HuH-7.5 (cell line): ENCODE measurements at places on chromosomes 7 and 10.

GRCh38 chr7:114874170-114874569, 47.7 kb upstream of the MDFIC start:
- DNase-seq = no peak

GRCh38 chr7:75870557-75871161, 8.2 kb upstream of the RHBDD2 start:
- DNase-seq = no peak

DNA sequence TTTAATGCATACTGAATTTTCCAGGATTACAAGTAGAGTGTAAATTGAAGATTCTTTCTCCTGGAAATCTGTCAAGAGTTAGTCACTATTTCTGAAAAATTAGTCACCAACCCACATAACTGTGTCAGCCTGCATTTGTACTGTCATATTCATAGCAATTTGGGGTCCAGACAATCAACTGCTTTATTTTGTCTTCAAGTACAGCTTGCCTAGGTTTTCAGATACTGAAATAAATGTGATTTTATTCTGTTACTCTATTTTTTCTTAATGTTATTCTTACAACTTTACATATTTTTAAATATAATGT, 55.1 kb downstream of the CUBN start:
- no peak for DNase-seq

DNA sequence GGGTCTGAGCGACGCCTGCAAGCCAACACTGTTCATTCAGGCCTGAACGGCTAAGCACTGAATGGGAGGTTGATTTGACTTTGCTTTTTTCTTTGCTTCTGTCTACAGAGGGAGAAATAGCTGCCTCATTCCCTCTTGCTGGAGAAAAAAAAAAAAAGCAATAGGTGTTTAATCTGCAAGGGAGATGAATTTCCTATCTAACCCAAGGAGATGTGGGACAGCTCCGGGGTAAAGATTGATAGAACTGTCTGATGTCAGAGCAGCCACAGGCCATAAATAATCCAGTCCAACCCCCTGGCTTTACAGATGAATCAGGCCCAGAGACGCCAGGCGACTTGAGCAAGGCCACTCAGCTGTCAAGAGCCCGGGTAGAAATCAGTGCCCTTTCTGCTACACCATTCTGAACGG, 168.0 kb downstream of the ARHGAP12 start:
- DNase-seq = no peak

DNA sequence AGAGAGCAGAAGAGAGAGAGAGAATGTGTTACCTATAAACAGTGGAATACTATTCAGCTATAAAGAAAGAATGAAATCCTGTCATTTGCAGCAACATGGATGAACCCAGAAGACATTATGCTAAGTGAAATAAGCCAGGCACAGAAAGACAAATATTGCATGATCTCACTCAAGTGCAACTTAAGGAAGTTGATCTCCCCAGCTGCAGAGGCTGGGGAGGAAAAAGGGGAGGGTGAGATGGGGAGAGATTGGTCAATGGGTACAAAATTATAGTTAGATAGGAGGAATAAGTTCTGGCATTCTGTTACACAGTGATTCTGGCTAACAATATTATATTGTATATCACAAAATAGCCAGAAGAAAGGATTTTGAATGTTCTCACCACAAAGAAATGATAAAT, 11.2 kb upstream of the JAZF1 start:
- no peak for DNase-seq

- peak; percentile 46 for DNase-seq
Measured at GRCh38 chr7:97835296-97836138, 36.7 kb downstream of the ASNS start.

- no peak for DNase-seq
Measured at GRCh38 chr7:151001546-151001945, 10.7 kb downstream of the NOS3 start.

DNA sequence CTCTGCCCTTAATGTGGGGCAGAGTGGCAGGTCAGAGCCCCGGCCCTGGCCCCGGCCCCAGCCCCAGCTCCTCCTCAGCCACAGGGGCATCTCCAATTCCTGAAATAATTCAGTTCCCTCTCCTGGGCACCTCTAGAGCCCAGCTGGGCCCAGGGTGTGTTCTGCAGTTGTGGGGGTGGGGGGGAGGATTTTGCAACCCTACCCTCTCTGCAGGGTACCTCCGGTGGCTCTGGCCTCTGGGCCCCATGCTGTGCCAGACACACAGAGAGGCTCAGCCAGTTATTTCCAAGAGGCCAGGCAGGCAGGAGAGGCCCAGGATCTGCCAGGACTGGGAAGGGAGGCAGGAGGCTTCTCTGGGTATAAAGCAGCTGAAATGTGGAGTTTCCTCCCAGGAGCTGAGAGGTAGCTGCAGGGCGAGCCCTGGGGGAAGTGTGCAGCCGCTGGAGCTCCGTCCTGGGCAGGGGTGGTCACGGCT, 47.9 kb downstream of the PWWP2B start:
- DNase-seq = no peak

DNA sequence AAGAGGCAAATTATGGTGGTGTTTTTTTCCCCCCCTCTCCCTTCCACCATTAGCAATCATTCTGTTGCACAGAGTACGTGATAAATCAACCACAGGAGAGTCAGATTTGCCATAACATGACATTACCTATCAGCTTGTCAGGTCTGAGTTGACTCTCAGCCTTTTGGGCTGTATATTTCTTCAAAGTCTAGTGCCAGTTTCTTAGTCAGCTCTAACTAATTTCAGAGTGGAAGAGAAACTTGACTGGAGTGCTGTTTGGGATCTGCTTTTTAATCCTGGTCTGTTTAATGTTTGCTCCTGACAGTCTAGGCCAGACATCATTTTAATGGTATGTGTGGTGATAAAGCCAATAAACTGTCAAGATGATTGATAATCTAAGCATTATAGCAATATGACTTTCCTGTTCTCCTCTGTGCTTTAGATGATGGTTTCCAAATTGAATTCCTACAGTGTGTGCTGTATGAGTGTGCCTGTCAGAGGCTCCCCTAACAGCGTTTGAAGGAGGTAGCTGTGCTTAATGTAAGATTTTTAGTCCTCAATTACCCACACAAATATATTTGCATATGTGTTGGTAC, 76.9 kb downstream of the LRMDA start:
- no peak for DNase-seq

DNA sequence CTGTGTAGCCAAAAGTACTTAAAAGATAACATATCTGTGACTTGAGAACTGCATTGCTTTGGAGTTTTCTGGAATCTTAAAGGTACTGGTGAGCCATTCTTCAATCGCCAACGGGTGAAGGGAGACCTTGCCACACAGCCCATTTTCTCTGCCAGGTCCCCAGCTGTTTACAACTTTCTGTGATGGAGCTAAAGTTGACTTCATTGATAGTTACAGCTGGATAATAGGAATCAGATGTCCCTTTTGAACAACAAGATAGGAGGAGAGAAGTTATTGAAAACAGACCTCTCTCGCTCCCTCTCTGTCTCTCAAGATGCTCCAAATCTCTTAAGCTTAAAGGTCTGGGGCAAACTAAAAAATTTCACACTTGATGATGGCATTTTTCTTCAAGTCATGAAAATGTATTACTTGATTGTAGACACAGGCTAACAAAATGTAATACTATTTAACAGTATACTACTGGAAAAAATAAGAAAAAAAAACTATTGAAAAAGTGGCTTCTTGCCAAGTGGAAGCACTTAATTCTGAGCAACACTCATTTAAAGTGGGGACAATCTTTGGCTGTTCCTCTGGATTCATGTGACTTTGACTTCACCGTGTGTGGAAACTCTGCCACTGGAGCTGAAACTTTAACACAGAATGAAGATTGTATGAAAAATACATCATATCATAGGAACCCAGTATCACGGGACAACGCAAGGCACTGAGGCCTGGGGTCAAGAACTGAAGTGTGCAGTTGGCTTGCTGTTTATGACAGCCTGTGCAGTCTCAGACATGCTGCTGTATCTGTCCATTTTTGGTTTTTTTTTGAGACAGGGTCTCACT, 78.4 kb upstream of the AFAP1L2 start:
- DNase-seq = no peak

DNA sequence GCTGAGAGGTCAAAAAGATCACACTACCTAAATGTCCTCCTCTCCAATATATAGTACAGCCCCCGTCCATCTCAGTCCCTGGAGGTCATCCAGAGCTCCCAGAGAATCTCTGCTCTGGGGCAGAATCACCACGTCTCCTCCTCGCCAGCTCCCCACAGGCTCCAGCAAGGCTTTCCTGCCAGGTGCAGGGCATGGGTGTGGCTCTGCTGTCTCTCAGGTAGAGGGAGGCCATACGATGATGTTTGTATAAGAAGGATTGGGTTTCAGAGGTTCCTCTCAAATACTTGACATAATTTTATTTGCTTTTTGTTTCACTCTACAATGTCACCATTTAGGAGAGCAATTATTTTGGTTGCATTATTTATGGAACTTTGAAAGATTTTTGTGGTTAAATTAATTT, 98.3 kb upstream of the PRSS58 start:
- DNase-seq = no peak

DNA sequence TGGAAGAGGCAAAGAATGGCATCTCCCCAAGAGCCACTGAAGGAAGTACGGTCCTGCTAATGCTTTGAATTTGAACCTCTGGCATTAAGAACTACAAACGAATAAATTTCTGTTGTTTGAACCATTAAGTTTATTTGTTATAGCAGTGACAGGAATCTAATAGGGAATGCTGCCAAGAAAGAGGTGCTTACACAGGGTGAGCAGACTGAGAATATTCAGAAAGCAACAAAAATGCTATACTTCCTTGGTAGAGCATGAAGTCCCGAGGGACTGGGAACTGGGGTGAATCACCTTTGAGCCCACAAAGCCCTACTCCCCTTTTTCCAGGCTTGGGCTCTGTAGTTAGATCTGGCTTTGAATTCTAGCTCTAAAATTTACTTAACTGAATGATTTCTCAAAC, 45.0 kb downstream of the PANK1 start:
- DNase-seq = no peak

GRCh38 chr10:69451784-69452251, 553 bp downstream of the TSPAN15 start:
- no peak for DNase-seq

GRCh38 chr10:93287775-93288174, 194.4 kb downstream of the MYOF start:
- DNase-seq = no peak

DNA sequence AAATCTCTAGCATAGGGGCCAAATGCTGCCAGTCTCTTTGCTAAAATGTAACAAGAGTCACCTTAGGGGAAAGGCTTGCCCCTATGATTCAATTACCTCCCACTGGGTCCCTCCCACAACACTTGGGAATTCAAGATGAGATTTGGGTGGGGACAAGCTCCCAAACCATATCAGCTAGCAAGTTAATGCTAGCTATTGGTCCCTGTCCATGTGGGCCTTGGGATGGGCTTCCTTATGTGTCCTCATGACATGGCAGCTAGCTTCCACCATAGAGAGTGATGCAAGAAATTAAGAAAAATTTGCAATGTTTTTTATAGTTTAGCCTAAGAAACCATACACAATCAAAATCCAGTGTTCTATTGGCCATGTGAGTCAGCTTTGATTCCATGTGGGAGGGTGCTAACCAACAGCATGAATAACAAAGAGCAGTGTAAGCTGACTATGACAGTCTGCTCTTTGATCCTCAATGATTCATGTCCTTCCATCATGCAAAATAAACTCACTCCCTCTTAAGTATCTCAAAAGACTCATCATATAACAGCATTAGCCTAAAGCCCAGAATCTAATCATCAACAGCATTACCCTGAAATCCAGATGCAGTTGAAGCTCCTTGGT, 21.7 kb upstream of the ZNF365 start:
- DNase-seq = no peak

- no peak for DNase-seq
Measured at GRCh38 chr10:127398971-127399365, 150.1 kb upstream of the NPS start.

DNA sequence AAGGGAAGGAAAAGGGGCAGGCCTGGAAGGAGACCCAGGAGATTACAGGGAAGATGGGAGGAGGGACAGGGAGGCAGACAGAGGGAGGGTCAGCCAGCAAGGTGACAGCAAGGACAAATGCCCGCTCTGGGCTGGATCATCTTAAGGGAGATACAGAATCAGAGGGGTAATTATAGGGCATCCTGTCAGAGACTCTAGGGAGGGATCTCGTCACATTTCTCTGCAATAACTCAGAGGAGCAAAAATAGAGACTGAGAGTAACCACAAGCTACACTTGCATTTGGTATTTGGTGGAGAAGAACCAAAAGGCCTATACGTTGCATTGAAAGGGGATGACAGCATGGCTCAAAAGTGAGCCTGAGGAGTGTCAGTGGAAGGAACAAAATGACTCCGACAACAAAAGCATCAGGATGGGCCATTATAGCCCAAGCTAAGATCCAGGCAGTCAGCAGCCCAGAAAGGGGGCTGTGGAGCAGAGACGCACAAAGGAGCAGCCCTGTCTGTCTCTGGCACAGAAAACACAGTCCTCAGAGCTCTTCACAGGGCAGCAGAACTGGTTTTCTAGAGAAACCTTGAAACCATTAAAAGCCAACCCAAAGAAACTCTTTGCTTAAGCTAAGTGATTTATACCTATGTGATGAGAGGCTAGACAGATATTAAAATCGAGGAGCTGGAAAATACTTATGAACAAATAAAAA, 430.2 kb upstream of the VSTM2A start:
- DNase-seq = no peak

DNA sequence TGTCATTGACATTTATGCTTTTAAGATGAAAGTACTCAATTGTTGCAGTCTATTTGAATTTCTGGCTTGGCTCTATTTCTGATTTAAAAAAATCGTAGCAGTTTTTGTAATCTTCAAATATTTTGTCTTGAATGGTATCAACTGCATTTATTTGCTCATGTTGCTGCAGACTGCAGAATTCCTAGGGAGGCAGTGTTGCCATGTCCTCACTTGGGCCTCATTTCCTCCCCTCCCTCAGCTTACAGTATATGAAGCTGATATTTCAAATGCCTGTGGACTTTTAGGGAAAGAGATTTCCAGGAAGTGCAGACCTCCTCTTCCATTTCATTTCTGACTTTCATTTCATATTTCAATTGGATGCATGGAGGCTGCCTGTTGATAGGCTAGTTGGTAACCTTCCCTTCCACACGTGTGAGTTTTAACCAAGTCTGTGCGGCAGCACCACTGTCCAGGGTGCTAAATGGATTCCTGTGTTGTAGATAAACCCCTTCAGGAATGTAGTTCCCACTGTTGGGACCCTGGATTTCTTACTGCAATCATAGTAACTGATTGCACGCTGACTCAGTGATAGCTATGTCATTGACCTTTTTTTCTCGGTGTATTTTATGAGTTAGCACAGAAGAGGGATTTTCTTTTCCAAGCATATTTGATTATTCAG, 17.5 kb downstream of the VPS50 start:
- no peak for DNase-seq

GRCh38 chr7:24119852-24120251, 164.1 kb upstream of the NPY start:
- DNase-seq = no peak

- no peak for DNase-seq
Measured at GRCh38 chr10:43865265-43866135, 216.8 kb upstream of the ZNF32 start.

- no peak for DNase-seq
Measured at GRCh38 chr7:136023134-136023869, 46.1 kb upstream of the MTPN start.

DNA sequence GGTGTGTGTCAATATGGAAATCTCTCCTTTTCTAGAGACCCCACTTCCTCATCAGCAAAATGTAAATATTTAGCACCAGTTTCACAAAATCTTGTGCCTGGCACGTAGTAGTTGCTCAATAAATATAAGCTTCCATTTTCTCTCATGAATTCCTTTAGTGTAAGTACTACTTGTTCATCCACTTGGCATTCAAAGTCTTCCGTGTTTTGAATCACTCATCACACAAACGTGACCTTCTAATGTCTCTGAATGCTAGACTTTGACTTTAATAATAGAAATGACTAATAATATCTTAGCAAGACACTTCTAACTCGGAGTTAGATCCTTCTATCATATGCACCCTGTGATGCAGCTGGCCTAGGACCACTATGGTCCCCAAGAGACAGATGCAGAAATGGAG, 168.7 kb upstream of the ZNF32 start:
- DNase-seq = no peak
